ENCODE measurements at places on chromosomes 7 and 10.
A peak's percentile ranks its signal among the peaks of the same experiment; 100 is the strongest.

DNA sequence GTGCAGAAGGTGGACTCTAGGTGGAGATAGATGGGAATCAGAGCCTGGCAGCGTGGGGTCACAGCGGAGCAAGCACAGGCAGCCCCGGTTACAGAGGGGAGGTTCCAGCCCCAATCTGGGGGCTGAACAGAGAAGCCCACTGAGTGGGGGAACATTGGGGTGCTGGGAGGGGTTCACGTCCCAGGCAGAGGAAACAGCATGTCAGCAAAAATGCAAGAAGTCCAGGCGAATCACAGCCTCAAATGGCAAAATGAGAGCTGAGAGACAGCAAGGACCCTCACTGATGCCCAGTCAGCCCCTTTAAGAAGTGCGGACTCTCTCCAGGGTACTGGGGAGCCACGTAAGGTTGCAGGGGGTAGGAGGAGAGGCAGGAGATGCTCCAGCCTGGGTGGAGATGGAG is 62.0 kb downstream of the ELFN1 start:
- no peak for DNase-seq

DNA sequence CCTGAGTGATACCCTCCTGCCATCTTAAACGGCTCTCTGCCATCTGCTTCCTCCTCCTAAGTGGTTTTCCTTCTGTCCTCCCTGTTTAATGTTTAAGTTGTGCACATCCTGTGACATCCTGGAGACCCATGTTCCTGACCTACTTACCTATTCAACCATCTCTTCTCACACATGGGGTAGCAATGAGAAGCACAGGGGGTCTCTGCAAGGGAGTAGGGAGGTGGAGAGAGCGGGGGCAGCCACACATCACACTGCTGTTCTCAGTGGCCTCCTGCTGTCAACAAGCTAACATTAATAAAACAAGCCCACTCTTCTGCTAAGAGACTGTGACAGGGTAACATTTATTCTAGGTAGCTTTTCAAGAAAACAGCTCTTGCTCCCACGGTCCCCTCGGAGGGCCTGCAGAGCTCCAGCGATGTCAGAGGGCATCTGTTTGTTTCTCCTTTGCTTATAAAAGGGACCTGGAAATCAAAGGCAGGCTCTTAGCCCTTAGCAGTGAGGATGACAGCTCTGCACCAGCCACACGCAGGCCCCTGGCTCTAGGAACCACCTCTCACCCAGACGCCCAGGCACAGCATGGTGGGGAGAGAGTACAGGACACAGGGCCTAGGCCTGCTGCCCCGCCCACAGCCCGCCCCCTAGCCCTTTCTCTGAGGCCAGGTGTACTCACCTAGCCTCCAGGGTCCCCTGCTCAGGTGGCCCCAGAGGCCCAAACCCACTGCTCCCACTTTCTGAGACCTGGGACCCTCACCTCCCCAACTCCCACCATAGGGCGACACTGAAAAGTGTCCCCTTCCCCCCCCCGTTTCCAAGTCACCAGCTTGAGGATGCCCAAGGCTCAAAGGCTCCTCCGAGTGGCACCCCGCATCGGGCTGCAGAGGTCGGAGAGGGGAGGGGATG is 943 bp upstream of the SLC18A2 start:
- no peak for DNase-seq

DNA sequence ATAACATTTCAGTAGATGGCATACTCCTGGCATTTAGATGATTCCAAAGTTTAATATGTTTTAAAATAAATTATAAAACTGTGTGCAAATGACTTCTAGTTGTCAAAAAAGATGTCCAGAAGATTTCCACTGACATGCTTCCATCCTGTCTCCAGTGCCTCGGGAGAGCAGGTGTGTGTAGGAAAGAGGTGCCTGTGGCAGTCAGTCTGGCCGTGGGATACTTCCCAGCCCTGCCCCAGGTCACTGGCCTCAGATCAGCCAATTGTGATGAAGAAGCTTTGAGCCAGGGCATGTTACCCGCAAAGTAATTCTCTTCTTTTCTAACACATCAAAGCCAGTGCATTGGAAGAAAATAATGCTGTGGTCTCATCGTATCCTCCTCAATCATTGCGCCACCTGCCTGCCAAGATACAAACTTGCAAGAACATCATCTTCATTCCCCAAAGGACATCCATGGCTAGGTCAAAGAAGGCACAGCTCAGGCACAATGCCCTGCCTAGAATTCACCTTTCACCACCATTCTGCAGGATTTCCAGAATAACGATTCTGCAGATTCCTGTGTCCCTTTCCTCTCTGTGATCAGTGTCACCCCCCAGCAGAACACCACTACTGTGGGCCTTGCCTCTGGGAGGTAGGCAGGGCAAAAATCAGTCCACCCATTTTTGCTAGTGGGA is 6.3 kb upstream of the KCNMA1 start:
- DNase-seq: no peak

DNA sequence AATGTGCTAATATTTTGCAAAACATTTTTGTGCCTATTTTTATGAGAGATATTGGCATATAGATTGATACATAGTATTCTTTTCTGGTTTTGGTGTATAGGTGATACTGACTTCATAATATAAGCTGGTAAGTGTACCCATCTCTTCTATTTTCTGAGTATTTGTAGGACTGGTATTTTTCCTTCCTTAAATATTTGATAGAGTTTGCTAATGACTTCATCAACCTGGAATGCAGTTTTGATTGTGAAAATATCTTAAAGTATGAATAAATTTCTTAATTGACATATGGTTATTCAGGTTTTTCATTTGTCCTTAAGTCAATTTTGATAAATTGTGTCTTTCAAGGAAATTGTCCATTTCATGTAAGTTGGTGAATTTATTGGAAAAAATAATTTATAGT is 6.1 kb upstream of the SCRN1 start:
- no peak for DNase-seq

GRCh38 chr10:95531994-95532399 is 29.2 kb downstream of the SORBS1 start:
- DNase-seq: no peak

- DNase-seq: peak; percentile 58
Measured at GRCh38 chr10:73991884-73992245, 6.1 kb upstream of the VCL start.

GRCh38 chr7:80154656-80155333 is 20.2 kb downstream of the GNAI1 start:
- DNase-seq: no peak

DNA sequence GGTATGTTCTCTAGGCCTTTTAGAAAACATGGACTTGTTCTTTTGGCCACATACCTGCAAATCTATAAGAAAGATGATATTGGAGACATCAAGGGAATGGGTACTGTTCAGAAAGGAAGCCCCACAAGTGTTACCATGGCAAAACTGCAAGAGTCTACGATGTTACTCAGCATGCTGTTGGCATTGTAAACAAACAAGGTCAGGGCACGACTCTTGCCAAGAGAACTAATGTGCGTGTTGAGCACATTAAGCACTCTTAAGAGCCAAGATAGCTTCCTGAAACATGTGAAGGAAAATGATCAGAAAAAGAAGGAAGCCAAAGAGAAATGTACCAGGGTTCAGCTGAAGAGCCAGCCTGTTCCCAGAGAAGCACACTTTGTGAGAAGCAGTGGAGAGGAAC is 37.1 kb downstream of the SDK1 start:
- no peak for DNase-seq

DNA sequence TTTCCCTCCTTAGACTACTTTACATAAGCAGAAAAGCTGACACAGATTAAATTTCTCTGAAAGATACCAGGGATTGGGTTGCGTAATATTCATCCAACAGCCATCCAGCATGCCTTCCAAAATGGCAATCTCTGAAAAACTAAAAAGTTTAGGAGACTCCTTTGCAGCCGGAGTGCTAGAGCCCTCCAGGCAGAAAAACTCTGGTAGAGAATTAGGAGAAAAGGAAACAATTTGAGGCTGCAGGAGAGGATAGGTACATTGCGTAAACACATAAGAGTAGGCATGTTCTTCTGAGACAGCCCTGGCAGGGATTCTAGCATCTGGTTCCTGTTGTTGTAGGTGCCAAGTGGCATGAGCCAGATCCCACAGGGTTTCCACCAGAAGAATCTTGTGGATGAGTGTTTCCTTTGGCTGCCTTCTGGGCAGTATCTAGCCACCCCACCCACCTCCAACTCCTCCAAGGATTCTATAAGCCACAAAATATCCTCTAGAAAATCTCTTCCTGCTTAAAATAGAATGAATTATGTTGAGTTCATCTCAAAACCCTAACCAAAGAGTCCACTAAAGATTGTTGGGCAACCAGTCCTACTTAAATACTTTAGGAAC is 402.4 kb downstream of the HGF start:
- no peak for DNase-seq

- DNase-seq: no peak
Measured at GRCh38 chr10:52729271-52730104, 43.1 kb downstream of the MBL2 start.

DNA sequence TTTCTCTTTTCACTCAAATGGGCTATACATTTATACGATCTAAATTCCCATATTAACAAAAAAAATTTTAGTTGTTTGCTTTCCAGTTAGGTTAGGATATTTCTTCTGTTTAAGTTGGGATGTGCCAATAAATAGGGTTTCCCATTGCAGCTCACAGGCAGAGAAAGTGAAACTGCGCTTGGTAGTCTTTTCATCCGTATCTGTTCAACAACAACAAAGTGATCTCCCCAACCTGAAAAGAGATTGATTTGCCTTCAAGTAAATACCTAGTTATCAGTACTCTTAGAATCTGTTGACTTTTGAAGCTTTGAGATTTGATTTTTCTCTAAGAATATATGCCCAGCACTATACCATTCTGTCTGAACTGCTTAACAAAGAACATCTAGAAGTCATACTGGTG is 143.4 kb downstream of the DYNC1I1 start:
- DNase-seq: no peak

DNA sequence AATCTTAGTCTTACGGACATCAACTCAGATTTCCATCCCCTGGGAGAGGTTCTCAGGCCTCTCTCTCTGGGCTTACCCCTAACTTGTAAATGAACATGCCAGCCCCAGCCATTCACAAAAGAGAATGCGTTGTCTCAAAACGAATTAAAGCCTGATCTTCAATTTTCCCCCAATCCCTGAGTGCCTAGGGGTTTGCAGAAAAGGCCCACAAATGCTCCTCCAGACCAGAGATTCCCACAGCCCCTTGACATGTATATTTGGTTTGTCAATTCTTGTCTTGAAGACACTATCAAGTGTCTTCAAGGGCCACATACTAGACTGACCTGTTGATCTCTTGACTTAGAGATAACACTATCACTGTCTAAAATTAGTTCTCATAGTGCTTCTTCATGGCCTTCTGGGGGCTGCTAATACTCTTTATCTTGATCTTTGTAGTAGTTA is 11.9 kb upstream of the HOXA13 start:
- no peak for DNase-seq

DNA sequence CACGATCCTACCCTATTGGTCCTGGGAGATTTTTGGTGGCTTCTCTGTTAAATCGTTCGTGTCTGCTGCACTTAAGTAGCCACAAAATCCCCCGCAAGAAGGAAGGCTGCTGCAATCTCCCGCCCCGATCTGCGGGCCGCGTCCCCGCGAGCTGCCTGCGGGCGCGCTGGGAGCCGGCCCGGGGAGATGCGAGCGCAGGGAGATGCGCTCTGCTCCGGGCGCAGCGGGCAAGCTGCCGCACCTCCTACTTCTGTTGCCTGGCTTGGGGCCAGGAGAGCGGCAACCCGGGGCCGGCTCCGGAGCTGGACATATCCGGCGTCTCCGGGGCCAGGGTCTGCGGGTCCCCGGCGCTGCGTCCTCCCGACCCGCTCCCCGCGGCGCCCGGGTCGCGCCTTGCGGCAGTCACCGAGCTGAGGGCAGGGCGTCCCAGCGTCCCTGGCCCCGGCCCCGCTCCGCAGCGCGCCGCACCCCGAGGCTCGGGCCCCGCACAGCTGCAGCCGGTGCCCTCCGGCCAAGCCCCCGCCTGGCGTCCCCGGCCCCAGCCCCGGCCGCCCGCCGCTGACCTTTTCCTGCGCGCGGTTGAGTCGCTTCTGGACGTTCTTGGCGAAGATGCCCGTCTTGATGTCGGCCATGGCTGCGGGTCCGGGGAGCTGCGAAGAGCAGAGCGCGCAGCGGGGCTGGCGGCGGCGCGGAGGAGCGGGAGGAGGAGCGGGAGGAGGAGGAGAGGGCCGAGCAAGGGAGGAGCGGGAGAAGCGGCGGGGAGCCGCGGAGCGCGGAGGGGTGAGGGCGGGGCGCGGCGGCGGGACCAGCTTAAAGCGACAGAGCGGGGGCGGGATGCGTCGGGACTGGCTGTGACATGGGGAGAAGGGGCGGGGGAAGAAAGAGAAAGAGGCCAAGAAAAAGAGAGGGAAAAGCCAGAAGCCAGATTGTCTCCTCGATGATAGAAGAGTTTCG is at the start of gene AMPH:
TSS of gene AMPH (minus strand) at position 654 of the 954 bp plus-strand sequence. CDS start at position 632, 22 bp downstream.
- no peak for DNase-seq

DNA sequence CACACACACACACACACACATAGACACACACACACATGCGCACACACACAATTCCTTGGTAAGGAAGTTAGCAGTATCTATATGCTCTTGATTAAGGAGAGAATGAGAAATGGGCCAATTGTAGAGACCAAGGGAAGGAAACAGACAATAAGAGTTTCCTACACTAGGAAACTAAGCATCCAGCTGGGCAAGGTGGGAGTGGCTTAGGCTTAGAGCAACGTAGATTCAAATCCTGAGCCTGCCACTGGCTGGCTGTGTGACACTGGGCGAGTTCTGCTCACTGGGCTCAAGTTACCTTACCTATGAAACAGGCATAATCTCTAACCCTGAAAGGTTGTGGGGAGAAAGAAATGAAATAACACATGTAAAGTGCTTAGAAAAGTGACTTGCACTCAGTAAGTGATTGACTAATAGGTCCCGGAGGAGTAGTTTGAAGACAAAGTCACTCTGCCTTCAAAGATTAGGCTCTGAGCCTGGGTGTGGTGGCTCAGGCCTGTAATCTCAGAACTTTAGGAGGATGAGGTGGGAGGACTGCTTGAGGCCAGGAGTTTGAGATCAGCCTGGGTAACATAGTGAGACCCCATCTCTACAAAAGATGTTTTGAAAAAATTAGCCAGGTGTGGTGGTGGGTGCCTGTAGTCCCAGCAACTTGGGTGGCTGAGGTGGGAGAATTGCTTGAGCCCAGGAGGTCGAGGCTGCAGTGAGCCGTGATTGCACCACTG is 701.4 kb downstream of the PARD3 start:
- DNase-seq: no peak

DNA sequence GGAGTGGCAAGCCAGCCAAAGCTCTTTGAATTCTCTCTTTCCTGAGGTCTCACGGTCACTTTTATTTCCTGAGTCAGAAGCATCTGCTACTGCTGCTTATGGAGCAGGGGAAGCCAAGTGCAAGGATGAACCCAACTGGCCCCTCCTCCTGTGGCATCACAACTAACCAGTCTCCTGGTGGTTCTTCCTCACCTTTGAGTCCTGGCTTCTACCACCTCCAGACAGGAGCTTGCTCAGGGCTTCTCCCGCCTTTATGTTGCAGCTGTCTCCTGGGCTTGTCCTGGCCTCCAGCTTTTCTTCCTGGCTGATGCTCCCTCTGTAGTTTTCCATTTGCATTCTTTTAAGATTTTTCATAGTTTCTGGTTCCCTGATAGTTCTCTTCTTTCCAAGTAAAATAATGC is 349.7 kb upstream of the NRP1 start:
- no peak for DNase-seq

DNA sequence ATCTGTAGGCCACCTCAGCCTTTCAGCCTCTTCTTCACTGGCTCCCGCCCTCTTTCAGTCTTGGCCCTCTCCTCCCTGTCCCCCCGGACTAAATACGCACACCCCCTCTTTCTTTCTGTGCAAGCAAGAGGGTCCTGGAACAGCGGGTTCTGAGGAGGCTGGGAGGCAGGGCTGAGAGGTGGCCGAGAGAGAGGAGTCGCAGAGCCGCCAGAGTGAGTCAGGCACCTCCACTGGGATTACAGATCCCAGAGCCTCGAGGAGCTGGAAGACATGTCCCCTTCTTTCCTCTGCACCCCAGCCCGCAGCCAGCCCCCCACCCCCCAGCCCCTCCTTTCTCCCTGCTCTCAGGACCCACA is 182 bp downstream of the CCDC136 start:
- DNase-seq: no peak

Data from stimulated activated CD4-positive, alpha-beta T cell treated with anti-CD3 and anti-CD28 coated beads, Interleukin-2, amount 100 ng/mL, for 4 hours (primary cell).